ENCODE measurements at places on chromosomes 7 and 10. TPM values are rescaled to one million over a fixed set of nuclear protein-coding genes. Genes with fewer than 3 reads are reported as not detected.

GRCh38 chr7:44052771-44053365 lies 8.4 kb downstream of the DBNL start:
- no peak for DNase-seq

DNA sequence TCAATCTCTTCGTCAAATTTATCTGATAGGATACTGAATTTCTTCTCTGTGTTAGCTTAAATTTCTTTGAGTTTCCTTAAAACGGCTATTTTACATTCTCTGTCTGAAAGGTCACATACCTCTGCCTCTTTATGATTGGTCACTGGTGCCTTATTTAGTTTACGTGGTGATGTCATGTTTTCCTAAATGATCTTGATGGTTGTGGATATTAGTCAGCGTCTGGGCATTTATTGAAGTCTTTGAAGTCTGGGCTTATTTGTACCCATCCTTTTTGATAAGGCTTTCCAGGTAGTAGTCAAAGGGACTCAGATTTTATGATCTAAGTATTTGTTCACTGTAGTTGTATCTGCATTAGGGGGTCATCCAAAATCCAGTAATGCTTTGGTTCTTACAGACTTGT lies 1407.5 kb upstream of the LRRTM3 start:
- DNase-seq, result no peak

- DNase-seq, result no peak
These were observed 35.1 kb upstream of the DNAJB6 start for GRCh38 chr7:157301610-157302120.

- DNase-seq, result no peak
These were observed 214.4 kb downstream of the CREB5 start for GRCh38 chr7:28626624-28627262.

DNA sequence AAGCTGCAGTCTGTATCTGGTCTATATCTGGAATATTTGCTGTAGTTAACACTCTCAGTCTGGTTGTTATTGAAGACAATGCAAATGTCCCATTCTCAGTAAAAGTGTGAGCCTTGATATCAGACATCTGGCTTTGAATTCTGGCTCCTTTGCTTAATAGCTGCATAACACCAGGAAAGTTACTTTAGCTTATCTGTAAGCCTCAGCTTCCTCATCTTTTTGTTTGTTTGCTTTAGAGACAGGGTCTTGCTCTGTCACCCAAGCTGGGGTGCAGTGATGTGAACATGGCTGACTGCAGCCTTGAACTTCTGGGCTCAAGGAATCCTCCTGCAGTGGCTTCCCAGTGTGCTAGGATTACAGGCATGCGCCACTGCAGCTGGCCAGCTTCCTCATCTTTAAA lies 41.3 kb downstream of the CNNM2 start:
- DNase-seq, result no peak

DNA sequence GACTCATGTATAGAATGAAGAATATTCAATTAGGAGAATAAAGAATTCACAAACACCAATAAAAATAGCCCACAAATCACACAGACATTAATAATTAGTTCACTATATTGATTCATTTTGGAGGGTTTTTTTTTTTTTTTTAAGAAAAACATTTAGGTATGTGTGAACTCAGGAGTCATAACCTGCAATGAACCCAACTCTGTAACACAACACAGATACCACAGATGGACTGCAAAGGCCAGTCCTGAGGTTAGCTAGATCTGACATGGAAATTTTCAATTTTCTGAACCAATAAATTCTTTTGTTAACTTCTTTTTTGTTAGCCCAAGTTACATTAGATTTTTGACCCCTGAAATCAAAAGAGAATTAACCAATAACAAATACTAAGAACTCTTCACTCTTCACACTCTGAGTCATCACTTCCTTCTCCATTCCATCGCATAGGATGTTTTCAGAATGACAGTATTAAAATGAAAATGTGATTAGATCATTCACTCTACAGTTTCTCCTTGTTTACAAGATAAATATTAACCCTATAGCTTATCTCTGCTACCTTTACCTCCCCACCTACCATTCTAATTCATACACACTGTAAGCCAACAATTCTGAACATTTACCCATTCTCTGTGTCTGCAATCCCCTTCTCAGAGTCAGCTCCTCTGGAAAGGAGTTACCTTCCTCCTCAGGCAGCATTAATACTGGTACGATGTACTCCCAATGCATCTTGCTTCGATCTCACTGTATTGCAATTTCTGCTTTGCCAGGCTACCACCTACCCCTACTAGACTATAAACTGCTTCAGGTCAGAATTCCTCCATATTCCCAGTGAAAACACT lies 141.5 kb downstream of the LRRN3 start:
- no peak for DNase-seq

DNA sequence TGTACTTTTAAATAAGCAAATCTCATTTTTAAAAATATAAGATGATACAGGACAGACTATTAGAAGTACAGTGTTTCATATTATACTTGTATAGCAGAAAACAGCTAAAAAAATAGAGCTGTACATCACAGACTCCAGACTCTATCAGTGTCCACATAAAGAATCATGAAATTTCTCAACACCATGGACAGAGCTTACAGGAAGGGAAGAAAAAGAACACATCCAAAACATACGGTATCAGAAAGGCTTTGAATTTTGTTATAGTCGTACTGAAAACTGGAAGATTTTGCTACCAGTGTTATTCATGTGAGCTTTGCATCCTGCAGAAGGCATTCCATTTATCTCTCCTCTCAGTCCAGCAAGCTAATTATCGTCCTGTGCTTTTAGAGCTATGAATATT lies 183.2 kb upstream of the PTPRZ1 start:
- no peak for DNase-seq

Gene SFRP5
- total RNA-seq, result 163 TPM

GRCh38 chr7:135380351-135380750 lies 129.6 kb downstream of the CNOT4 start:
- no peak for DNase-seq

Gene ETV1
- 2.6 TPM for total RNA-seq

DNA sequence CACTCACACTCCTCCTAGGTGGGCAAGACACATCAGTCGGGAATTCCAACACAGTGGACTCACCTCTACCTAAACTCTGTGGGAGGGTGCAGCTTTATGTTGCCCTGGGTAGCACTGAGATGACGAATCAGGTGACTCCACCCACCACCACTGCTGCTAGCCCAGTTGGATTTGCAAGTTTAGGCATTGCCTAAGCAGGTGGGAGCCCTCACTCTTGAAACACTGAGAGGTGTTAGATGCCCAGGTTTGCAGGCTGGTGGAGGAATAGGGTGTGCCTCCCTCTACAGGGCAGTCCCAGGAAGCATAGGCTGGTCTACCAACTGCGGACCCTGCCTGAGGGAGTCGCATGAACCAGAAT lies 708.9 kb downstream of the POM121L12 start:
- DNase-seq, result no peak

GRCh38 chr7:25359471-25360059 lies 131.3 kb upstream of the NPVF start:
- no peak for DNase-seq

Gene CLDN3
- total RNA-seq, result 150 TPM

GRCh38 chr10:100148353-100149211 lies 37.2 kb downstream of the ERLIN1 start:
- no peak for DNase-seq

- no peak for DNase-seq
These were observed 33.2 kb upstream of the MXI1 start for GRCh38 chr10:110174201-110174600.

Measured in body of pancreas (tissue), 4 donors.